Renal cortex interstitium (tissue), 15 donors: ENCODE measurements at places on chromosomes 1 and 21. TPM values are rescaled to one million over a fixed set of nuclear protein-coding genes. Genes with fewer than 3 reads are reported as not detected.
A peak's percentile ranks its signal among the peaks of the same experiment; 100 is the strongest.

The GCSAML gene
- 0.55 TPM for polyA plus RNA-seq

The NCAM2 gene
- polyA plus RNA-seq, result 8.9 TPM

DNA sequence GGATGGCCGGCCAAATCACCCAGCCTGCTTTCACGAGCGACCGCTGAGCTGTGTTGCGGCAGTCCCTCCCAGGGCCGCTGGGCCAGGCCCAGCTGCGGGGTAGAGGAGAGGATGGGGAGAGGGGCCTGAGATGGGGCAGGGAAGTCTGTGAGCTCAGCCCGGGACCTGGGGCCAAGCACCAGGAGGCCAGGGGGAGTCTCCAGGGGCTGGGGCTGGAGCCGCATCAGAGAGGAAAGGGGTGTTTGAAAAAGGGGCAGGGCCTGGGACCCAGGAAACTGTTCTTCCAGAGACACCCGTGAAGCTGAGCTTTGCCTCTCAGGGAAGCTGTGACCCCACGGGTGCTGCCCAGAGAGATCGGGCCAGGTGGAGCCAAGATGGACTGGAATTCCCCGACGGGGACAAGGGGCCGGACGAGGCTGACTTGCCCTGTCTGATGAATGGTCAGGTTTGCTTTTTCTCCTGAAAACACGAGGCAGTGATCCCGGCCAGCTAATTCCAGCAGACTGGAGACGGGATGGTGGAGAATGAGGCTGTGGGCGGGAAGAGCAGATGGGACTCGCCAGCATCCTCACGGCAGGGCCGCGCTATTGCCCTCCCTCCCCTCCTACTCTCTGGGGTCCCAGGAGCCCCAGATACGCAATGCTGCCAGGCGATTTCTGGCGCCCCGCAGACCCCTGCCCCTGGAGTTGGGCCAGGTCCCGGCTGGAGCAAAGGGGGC lies 40.3 kb upstream of the COL18A1 start:
- DNase-seq, result no peak

- DNase-seq, result no peak
These were observed 4.9 kb downstream of the C2CD2 start for GRCh38 chr21:41948901-41949300.

The RNU1-2 gene
- polyA plus RNA-seq, result not detected

- no peak for DNase-seq
These were observed 20.8 kb upstream of the NR5A2 start for GRCh38 chr1:200006711-200007110.

DNA sequence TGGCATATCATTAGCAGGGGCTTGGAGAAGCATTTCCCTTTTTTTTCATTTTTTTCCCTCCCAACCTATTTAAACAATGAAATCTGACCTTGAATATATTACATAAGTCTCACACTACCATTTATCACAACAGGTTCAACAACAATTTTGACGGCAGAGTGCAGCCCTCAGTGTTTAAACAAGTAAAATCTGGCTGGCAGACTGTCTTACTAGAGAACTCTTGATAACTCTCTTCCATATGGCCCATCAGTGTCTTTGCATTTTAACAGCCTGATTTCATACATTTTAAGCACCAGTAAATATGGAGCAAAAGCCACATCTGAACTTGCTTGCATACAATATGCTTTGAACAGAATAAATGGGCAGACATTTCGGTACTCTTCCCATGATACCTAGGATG lies 213.0 kb downstream of the KCTD3 start:
- DNase-seq, result no peak

DNA sequence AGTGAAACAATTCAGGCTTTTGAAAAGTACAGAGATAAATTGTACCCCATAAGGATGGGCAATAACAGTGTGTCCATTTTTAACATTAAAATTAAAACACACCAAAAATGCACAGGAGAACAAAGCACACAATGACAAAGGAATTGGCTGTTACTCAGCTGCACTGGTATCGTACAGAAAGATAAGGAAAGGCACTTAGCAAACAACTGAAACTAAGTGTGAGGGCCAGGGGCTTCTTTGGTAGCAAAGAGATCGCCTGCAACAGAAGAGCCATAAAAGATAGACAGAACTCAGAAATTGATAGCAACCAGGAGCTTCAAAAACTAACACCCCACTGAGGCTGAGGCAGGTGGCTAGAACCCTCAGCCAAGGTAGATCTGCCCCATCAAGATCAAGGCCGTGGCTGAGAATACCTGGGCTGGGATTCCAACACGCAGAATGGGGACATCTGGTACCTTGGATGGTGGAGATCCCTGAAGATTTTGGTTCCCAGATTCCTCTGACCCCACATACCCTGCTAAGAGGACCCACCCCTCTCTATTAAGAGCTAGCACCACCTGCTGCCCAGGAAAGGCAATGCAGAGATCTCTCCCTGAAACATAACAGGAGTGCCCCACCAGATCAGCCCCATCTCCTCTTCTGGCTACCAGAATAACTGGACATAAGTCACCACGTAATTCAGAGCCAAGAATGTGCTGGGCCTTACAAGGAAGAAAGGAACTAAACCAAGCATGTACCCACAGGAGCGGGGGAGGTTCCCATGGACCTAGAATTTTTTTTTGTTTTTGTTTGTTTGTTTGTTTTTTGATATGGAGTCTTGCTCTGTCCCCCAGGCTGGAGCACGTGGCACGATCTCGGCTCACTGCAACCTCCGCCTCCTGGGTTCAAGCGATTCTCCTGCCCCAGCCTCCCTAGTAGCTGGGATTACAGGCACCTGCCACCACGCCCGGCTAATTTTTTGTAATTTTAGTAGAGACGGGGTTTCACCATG lies 16.2 kb downstream of the PLEKHO1 start:
- DNase-seq, result no peak

The RAB7B gene
- 3.2 TPM for polyA plus RNA-seq

The TRIM58 gene
- 1.3 TPM for polyA plus RNA-seq

The HCRTR1 gene
- polyA plus RNA-seq, result not detected

DNA sequence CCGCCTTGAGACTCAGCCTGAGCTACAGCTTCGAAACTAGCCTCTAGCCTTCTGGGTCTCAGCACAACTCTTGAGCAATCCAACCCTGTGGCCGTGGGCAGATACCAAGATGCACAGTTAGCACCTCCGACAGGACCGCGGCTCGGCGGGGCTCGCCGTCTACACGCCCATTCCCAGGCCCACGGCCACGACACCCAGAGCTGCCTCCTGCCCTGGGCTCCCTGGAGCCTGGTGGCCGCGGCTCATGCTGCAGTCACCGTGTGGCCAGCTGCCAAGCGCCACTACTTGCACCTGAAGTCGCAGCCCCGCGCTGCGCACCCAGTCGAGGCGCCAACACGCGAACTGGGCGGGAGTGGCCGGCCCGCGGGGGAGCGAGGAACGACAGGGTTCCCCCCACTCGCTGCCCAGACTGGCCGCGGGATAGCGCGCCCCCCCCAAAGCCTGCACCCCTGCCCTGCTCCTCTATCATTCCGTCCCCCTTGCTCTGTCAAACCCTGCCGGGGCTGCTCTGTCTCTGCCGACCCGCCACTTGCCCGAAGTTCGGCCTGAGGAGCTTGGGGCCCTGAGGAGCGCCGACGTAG lies 729 bp upstream of the CDCA8 start:
- peak; percentile 17 for DNase-seq

GRCh38 chr1:112778137-112778536 lies 63.0 kb upstream of the PPM1J start:
- DNase-seq, result no peak

The HPCA gene
- polyA plus RNA-seq, result 0.31 TPM

DNA sequence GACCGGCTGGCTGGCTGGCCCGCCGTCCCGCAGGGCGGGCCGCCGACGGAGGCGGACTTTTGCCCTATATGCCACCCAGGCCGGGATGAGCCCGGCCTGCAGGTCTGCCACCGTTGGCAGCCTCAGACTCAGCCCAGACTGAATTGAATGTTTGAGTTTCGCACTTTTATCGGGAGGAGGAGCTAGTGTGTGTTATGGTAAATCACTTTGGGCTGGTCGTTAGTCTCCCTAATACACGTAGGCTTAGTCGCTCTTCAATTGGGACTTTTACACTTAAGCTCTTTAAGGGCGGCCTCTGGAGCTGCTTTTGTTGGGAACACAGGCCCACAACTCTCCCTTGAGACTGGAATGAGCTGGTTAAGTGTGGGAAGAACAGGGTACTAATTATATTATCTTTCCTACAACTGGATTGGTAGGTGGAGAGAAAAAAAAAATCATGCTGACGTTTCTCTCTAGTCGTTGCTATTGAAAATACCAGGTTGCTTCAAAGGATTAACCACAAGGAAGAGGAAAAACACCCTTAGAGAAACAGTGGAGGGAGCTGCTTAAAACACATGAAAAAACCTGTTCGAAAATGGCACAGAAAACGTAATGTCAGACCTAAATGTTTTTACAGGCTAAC lies 1.4 kb upstream of the IRF2BP2 start:
- DNase-seq, result no peak

The KIAA1614 gene
- polyA plus RNA-seq, result 7.5 TPM

DNA sequence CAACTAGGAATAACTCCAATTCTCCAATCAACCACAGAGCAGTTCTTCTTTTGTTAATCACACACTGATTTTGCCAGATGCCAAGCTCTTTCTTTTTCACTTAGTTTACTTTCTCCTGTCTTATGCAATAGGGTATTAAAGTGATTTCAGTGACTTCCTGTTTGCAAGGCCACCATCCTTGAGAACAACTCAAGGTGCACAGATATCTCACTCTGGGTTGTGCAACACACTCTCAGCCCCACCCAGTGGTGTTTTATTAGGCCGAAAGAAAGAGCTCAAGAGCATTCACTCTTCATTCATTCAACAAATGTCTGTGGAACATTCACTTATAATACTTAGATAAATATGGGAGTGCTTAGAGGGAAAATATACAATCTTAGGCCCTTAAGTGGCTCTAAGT lies 352.5 kb downstream of the ZNF326 start:
- DNase-seq, result no peak

- DNase-seq, result no peak
These were observed 83.4 kb downstream of the SMYD2 start for GRCh38 chr1:214364386-214364785.

DNA sequence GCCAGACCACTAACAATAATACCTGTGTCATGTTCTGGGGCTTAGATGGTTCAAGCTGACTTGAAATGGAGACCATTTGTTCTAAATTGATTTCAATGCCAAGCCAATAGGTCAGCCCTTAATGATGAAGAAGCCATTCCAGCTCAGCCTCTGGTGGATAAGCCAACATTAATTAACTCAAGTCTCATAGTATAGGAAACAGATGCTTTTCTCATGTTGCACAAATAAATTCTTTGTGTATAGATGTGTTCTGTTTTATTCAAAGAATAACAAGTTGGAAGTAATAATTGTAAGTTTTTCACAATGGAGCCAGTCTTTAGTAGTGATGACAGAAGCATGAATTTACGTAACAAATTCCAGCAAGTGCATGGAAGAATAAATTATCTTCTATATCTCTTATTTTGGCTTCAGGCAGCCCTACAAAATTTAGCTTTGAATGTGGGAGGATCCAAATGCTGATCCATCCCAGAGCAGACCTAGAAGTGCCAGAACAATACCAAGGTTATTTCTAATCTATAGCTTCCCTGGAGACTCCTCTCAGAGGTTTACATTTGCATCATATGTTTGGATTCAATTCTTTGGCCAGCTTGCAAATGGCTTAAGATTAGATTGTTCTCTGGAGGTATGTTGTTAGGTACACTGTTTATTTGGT lies 42.2 kb upstream of the C1orf105 start:
- no peak for DNase-seq

DNA sequence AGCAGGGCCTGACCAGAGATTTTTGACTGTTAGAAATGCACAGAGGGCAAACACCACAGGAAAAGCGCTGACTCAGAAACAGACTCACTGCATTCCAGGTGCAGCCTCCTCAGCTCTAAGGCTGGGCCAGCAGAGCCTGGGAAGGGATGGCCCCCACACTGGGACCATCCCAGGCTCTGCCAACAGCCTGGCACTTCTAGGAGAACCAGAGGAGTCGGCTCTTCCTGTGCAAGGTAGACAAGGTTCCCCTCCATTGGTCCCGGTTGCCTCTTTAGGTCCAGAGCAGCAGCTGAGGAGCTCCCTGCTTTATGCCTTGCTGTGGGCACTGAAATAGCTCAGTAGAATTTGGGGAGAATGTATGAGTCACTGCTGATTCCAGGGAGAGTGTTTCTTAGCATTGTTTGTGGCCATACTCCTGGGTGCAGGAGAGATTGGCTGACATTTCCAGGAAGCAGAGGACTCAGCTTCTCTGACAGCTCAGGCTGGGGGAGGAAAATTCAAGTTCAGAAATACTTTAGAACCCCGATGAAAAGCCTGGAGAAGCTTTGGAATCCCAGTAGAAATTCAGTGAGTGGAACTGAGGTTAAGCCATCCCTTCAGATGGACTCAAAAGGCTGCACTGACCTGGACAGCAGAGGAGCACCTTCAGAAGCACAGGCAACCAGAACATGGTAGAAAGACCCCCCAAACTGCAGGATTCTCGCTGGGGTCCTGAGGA lies 19.7 kb downstream of the PRAMEF1 start:
- DNase-seq, result no peak
